ENCODE measurements at places on chromosomes 13 and 19.

DNA sequence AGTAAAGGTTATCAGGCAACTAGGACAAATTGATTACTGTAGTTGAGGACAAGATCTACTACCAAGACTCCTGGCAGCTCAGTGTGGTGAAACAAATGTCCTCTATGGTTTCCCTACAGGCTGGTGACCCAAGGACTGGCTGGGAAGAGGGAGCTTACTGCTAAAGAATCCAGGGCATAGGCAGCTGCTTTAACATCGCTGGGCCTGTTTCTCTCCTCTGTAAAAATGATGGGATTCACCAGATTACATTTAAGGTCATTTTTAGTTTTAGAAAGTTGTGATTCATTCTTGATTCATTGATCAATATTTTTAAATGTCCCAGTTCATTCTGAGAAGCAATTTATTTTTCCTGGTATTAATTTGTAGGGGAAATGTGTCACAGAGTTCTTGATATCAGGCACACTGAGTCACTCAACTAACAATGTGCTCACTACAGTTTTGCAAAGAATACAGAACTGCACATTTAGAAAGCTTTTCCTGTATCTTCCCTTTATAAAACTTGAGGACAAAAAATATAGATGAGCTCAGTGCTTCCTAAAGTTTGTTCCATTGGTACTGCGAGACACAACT, 19.6 kb upstream of the FAM124A start:
- H3K27me3 ChIP-seq: no peaks in the 10 kb centered on the region
- H3K27ac ChIP-seq: no peak overlapping the region
- no peaks in the 10 kb centered on the region for H3K4me1 ChIP-seq
- no peaks in the 10 kb centered on the region for H3K36me3 ChIP-seq
- no peak overlapping the region for H3K4me3 ChIP-seq

GRCh38 chr19:661427-662196, 1.4 kb downstream of the RNF126 start:
- H3K4me1 ChIP-seq: peaks cover 48% of the 10 kb centered on the region
- H3K36me3 ChIP-seq: peaks cover 10% of the 10 kb centered on the region
- H3K27ac ChIP-seq: peak overlapping the region; percentile 96

- no peaks in the 10 kb centered on the region for H3K4me1 ChIP-seq
- no peak overlapping the region for H3K4me3 ChIP-seq
Observed at GRCh38 chr13:32811297-32811800, 204.9 kb upstream of the KL start.

GRCh38 chr13:49716615-49717014, 25.3 kb upstream of the EBPL start:
- no peak overlapping the region for H3K27ac ChIP-seq
- no peaks in the 10 kb centered on the region for H3K4me1 ChIP-seq

DNA sequence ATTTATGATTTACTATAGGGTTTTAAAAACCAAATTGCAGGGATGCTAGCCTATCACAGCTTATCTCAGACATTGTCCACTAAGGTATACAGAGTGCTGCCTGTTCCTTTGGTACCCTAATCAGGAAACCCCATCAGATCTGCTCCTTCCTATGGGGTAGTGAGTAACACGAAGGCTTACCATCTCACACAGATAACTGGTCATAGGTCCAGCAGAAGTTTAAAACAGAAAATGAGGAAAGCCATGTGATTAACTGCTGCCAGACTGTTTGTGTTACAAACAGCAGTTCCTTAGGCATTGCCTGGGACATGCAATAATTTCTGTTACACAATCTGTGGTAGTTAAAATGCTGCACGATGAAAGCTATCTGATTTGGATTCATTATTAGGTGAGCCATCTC, 53.5 kb upstream of the ALOX5AP start:
- no peaks in the 10 kb centered on the region for H3K27me3 ChIP-seq
- H3K4me1 ChIP-seq: no peaks in the 10 kb centered on the region
- no peak overlapping the region for H3K4me3 ChIP-seq
- DNase-seq: no peak
- no peaks in the 10 kb centered on the region for H3K36me3 ChIP-seq

- H3K4me3 ChIP-seq: no peak overlapping the region
- H3K4me1 ChIP-seq: no peaks in the 10 kb centered on the region
- no peak for DNase-seq
Observed at GRCh38 chr19:29524201-29524911, 1.4 kb upstream of the VSTM2B start.

DNA sequence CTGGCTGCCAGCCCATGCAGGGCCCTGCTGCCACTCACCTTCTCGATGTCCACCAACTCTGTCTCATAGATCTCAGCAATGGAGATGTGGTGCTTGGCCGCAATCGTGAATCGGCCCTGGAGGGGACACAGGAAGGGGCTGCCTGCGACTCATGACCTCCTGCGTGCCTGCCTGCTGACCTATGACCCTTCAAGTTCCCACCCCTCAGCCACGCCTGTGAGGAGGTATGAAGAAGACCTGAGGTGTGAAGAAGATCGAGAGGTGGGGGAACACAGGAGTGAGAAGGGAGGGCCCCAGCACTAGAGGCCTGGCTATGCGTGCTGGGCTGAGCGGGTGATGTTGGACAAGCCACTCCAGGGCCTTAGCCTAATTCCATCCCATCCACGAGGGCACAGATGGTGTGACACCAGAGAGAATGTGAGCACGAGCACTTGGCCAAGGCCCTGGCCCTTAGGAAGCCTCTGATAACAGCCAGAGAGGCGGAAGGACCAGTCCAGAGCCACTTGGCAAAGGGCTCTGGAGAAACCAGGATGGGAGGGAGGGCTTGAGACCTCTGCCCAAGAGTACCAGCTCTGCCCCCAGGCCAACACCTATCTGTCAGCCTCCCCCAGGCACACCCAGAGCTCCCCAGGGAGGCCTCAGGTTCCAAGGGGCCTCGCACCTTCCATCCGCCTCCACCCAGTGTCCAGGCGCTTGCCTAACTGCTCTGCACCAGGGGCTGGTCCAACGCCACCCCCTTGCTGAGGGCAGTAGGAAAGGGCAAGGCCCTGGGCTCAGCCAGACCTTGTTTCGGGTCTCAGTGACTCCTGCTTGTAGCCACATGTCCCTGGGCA, 9.6 kb upstream of the KPTN start:
- H3K36me3 ChIP-seq: peaks cover 47% of the 10 kb centered on the region
- no peak overlapping the region for H3K4me3 ChIP-seq
- H3K4me1 ChIP-seq: no peaks in the 10 kb centered on the region
- no peaks in the 10 kb centered on the region for H3K27me3 ChIP-seq

DNA sequence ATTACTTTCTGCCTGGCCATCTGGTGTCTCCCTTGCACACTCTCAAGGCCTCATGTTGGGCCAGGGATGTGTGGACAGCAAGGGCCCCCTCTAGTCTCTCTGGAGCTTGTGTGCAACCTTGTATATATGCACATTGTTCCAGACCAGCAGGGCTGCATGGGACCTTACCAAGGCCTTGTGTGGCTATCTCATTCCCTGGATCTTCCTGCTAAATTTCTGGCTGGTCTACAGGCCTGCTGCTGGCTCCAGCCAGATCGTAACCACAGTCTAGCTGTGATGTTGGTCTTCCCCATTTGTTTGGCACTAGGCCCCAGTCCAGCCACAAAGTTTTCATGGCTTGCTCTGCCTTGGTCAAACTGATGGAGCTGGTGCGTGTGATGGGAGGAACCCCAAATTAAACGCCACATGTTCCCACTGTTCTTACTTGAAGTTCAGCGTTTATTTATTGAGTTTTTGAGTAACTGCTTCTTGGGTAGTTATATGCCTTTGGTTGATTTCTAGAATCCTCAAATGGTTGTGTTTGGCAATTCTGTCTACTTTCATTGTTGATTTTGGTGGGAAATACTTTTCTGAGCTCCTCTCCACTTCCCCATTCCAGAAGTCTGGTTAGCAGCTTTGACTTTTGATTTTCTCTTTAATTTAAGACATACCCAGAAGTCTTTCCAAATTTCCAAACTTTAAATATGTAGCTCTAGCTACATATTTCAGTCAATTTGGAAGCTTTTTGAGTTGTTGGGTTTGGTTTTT, 56.4 kb downstream of the SIPA1L3 start:
- peaks cover 15% of the 10 kb centered on the region for H3K4me1 ChIP-seq
- H3K27ac ChIP-seq: no peak overlapping the region
- H3K4me3 ChIP-seq: no peak overlapping the region
- H3K27me3 ChIP-seq: no peaks in the 10 kb centered on the region

- no peak for DNase-seq
- H3K36me3 ChIP-seq: no peaks in the 10 kb centered on the region
- no peak overlapping the region for H3K27ac ChIP-seq
- H3K4me3 ChIP-seq: no peak overlapping the region
- H3K4me1 ChIP-seq: no peaks in the 10 kb centered on the region
- H3K27me3 ChIP-seq: no peaks in the 10 kb centered on the region
Observed at GRCh38 chr19:23789246-23789645, 30.6 kb upstream of the ZNF681 start.

DNA sequence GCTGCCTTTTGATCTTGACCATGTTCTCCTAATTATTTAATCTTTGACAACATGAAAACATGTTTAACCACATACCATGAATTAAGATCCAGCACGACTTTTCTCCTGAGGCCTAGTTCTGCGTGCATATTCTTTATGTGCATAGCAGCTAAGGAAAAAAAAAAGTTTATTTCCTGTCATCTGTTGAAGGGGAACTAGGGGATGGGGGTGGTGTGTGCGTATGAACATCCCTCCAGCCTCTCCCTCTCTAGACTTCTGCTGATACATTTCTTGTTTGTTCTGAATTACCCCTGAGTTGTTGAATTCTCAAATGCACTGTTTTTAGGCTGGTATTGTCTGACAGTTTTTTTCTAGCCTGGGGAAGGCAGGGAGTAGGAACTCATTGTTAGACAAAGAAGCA, 543.3 kb downstream of the FGF9 start:
- H3K27ac ChIP-seq: no peak overlapping the region
- H3K4me1 ChIP-seq: no peaks in the 10 kb centered on the region
- H3K36me3 ChIP-seq: no peaks in the 10 kb centered on the region
- no peak overlapping the region for H3K4me3 ChIP-seq
- DNase-seq: no peak

DNA sequence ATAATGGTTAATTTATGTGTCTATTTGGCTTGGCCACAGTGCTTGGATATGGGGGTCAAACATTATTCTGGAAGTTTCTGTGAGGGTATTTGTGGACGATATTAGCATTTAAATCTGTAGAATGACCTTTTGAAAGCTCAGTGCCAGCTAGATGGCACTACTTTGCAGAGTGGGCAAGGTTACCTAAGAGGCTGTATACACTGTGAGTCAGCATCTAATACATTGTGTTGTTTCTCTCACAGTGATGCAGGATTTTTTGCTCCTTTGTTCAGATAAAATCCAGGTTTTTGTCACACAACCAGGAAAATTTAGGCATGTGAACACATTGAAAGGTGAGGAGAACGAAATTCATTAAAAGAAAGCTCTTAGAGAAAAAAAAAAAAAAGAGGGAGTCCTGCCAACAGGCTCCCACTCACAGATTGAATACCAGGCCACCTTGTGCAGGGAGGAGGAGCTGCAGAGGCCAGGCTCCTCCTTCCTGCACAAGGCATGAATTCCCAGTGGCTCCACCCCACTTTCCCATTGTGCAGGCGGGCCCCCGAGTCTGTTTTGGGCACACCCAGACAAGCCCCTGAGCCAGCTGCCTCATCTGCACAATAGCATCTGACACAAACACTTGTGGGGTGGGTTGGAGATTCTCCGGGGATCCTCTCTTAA, 551.0 kb upstream of the ATXN8OS start:
- no peak overlapping the region for H3K27ac ChIP-seq
- H3K27me3 ChIP-seq: no peaks in the 10 kb centered on the region
- DNase-seq: no peak
- no peaks in the 10 kb centered on the region for H3K4me1 ChIP-seq

- DNase-seq: no peak
- H3K27me3 ChIP-seq: no peaks in the 10 kb centered on the region
- H3K36me3 ChIP-seq: no peaks in the 10 kb centered on the region
- H3K27ac ChIP-seq: no peak overlapping the region
Observed at GRCh38 chr19:14731200-14731599, 41.4 kb downstream of the ZNF333 start.

DNA sequence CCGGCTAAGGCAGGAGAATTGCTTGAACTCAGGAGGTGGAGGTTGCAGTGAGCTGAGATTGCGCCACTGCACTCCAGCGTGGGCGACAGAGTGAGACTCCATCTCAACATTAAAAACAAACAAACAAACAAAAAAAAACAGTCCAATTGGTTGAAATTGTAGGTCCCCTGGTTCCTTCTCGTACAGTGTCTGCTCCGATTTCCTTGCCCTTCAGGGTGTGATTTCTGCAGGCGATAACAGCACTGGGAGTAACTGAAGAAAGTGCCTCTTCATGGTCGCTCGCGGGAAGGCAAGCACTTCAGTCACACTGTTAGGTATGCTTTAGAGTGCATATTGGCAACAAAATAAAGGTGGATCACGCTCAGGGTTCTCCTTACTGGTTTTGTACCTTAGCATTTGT, 39.7 kb downstream of the TPT1 start:
- no peak overlapping the region for H3K27ac ChIP-seq
- H3K4me1 ChIP-seq: no peaks in the 10 kb centered on the region
- H3K36me3 ChIP-seq: no peaks in the 10 kb centered on the region
- H3K27me3 ChIP-seq: no peaks in the 10 kb centered on the region

- H3K27me3 ChIP-seq: no peaks in the 10 kb centered on the region
- H3K4me3 ChIP-seq: no peak overlapping the region
- DNase-seq: no peak
- H3K36me3 ChIP-seq: no peaks in the 10 kb centered on the region
- H3K4me1 ChIP-seq: peaks cover 19% of the 10 kb centered on the region
- H3K27ac ChIP-seq: no peak overlapping the region
Observed at GRCh38 chr13:110249326-110249725, 57.6 kb downstream of the COL4A1 start.

DNA sequence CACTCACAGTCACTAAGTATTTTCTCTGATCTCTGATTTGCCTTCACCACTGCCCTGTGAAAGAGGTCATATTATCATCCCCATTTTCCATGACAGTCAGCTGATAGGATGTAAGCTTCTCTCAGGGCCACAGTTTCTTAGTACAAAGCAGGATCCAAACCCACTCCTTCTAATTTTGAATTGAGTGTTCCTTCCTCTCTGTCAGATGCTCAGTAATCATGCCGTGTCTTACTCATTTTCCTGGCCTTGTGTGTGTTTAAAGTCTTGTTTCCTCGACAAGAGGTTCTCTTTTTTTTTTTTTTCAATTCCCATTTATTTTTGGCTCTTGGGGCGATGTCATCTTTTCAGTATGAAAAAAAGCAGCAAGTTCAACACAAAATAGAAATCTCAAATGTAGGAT, 72.3 kb downstream of the NAA16 start:
- H3K27ac ChIP-seq: no peak overlapping the region
- no peaks in the 10 kb centered on the region for H3K4me1 ChIP-seq
- no peaks in the 10 kb centered on the region for H3K36me3 ChIP-seq
- H3K4me3 ChIP-seq: no peak overlapping the region
